ENCODE measurements at places on chromosomes 13 and 19.

DNA sequence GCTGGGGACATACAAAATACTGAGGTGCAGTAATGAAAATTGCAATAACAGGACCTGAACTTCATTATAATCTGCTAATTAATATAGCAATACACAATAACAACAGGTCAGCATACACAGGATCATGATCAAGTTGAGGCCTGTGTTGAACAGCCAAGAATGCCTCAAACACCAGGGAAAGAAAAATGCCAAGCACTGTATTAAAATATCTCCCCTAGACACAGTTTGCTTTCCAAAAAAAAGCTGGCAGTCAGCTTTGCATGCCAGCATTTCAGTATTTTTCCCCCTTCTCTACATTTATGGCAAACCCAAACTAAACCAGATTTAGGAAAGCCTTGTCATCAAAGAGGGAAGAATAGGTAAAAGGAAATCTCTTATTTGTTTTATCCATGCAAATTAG, 226.9 kb downstream of the LHFPL6 start:
- no peak for DNase-seq

DNA sequence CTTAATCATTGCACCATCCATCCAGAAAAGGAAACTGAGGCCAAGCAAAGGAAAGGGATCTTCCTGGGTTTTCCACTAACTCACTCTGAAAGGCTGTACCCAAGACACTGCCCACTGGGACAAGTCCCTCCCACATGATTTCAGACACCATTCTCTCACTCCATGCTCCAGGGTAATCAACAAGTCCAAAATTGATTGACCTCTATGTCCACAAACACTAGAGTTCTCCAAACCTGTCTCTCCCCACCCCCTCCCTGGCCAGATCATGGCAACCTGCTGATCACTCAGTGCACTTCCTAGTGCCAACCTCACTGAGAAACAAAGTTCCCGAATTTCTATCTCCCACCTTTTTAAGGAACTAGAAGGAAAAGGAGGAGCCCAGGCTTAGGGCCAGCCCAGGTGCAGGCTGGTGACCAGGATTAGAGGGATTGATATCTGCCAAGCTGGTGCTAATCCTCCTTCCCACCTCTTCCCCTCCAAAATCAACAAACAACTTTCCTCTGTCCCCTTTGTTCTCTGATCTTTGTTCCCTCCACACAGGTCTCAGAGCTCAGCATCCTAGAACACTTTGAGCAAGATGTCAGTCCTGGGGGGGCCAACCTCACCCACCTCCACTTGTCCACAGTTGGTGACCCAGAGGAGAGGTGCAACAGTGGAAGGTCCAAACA, 2.4 kb upstream of the CYP2A13 start:
- DNase-seq: no peak

DNA sequence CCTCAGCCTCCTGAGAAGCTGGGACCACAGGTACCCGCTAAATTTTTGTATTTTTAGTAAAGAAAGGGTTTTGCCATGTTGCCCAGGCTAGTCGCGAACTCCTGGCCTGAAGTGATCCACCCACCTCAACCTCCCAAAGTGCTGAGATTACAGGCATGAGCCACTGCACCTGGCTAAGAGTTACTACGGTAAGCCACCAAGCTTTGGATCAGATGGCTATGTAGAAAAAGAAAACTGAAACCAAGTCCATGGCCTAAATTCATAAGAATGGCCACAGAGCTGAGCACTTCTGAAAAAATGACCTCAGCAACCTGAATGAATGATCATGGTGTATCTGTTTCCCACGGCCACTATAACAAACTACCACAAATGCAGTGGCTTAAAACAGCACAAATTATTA, 9.4 kb downstream of the OPA3 start:
- no peak for DNase-seq

- DNase-seq: no peak
Observed at GRCh38 chr19:35476149-35476548, 14.1 kb downstream of the KRTDAP start.

DNA sequence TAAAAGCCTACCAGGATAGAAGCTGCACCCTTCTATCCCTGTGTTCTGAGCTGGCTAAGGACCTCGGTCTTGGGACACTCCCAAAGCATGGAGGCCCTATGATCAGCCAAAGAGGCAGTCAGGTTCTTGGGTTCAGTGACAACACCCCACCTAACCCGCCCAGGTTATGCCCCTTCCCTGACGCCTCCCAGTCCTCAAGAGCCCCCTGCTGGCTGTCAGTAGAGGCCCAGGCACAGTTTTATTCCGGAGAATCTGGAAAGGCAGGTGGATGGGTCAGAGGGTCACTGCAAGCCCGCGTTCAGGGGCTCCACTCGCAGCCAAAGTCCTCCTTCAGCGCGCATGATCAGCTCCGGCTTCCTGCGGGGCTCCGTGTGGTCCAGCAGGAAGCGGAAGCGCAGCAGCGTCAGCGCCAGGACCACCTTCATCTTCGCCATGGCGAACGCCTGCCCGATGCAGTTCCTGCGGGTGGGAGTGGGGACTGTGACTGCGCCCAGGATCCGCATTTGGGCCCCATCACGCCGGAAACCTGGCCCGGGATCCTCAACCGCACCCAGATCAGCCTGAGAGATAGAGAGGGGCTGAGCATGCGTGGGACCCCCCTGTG, 22.3 kb downstream of the OR10H3 start:
- DNase-seq: no peak

- no peak for DNase-seq
Observed at GRCh38 chr19:2064395-2064787, 13.3 kb upstream of the MKNK2 start.

GRCh38 chr19:17982430-17982829, 15.5 kb downstream of the KCNN1 start:
- DNase-seq: no peak

GRCh38 chr13:79406597-79406908, 498 bp upstream of the RBM26 start:
- no peak for DNase-seq

DNA sequence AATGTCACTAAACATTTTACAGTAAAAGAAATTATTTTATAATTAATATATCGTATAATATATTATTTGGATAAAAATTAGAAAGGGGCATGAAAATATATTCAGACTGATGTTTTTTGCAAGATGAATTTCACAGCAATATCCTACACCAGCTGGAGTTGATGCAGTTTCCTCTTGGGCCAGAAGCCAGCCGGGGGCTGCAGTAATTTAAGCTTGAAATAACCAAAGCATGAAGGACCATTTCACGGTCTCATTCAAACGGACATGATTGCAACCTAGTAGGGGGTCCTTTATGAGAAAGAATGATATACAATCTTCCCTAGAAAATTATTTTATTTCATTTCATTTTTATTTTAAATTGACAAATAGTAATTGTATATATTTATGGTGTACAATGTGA, 797.2 kb upstream of the PCDH9 start:
- DNase-seq: peak; percentile 56

- DNase-seq: peak; percentile 73
Observed at GRCh38 chr19:33193865-33194362, at the start of gene LRP3. TSS of gene LRP3 (plus strand) at chr19:33194330. CDS start at chr19:33194786, 456 bp downstream.

DNA sequence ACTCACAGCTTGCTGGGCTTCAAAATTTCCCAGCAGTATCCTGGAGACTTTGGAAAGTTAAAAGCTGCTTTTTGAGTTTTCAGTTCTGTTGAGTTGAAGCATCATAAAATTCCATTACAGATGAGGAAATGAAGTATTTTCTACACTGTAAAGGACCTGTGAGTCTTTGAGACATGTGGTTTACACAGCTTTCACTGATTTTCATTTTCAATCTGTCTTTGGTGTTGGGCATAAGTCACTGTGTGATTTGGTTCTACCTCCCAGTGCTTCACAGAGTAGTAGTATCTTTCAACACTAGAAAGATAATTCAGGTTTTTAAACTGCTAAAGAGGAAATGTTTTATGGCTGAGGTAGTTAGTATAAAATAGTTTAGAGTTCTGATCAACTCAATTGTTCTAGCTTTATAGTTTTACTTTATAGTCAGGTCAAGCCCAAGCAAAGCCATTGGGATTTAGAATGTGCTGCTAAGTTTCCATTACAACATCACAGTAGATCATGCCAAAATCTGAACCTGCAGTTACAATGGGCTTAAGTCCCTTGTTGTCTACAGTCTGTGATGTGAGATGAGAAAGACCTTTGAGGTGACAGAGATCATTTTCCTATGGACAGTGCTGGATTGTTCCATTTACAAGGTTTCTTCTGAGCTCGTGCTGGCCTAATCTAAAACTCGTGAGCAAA, 161.6 kb downstream of the FLT1 start:
- DNase-seq: no peak

DNA sequence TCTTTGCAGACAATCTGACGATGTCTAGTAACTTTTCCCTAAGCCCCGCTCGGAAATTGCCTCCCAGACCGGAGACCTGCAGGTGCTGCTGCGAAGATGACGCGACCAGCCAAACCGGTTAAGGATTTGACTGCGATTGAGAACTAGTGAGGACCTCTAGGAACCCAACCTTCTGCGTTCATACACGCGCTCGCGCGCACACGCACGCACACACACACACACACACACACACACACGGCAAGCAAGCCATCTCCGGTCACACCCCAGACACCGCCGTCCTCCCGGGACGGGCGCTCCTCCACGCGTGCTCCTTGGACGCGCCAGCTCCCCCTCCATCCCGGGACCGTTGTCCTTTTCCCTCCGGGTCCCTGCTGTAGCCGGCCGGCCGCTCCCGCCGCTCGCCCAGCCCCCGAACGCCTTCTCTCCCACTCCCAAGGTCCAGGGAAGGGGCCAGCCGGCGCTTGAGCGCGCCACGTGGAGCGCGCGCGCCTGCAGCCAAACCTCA, 1.2 kb downstream of the TBC1D4 start:
- DNase-seq: peak; percentile 94

GRCh38 chr19:44572581-44572900, 40.8 kb upstream of the IGSF23 start:
- no peak for DNase-seq

GRCh38 chr13:42393573-42394360, 121.8 kb downstream of the AKAP11 start:
- DNase-seq: no peak

- DNase-seq: no peak
Observed at GRCh38 chr19:17490411-17490810, 20.1 kb downstream of the SLC27A1 start.

- no peak for DNase-seq
Observed at GRCh38 chr19:29577649-29577963, 28.5 kb upstream of the POP4 start.

DNA sequence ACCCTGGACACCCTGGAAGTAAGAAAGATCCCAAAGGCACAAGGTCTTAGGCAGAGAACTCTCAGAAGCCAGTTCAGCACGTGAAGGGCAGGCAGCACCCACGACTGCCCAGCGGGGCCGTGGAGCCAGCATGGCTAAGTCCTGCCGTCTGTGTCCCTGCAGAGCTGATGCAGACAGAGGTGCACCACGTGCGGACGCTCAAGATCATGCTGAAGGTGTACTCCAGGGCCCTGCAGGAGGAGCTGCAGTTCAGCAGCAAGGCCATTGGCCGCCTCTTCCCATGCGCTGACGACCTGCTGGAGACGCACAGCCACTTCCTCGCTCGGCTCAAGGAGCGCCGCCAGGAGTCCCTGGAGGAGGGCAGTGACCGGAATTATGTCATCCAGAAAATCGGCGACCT, 44.8 kb downstream of the PEX11G start:
- DNase-seq: no peak

GRCh38 chr13:113001241-113002140, 32.5 kb downstream of the MCF2L start:
- peak; percentile 98 for DNase-seq

GRCh38 chr13:78372581-78372980, 230.8 kb downstream of the POU4F1 start:
- no peak for DNase-seq

- peak; percentile 83 for DNase-seq
Observed at GRCh38 chr13:93227280-93227877, 772 bp downstream of the GPC6 start.

DNA sequence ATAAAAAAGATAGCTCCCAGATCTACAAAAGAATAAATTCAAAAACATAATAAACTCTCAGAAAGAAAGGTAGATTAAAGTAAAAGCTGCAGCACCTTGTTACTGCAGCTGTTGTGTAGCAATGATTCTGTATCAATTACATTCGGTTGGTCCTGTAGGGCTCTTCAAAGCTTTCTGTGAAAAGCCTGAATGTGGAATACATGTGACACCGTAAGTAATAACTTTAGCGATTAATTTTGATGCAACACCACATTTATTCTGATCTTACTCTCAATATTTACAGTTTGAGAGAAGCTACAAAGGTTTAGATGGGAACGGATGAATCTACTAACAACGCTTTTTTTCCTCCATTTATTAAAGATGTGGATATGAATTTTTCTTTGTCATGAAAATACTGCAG, 279.2 kb downstream of the DACH1 start:
- no peak for DNase-seq

DNA sequence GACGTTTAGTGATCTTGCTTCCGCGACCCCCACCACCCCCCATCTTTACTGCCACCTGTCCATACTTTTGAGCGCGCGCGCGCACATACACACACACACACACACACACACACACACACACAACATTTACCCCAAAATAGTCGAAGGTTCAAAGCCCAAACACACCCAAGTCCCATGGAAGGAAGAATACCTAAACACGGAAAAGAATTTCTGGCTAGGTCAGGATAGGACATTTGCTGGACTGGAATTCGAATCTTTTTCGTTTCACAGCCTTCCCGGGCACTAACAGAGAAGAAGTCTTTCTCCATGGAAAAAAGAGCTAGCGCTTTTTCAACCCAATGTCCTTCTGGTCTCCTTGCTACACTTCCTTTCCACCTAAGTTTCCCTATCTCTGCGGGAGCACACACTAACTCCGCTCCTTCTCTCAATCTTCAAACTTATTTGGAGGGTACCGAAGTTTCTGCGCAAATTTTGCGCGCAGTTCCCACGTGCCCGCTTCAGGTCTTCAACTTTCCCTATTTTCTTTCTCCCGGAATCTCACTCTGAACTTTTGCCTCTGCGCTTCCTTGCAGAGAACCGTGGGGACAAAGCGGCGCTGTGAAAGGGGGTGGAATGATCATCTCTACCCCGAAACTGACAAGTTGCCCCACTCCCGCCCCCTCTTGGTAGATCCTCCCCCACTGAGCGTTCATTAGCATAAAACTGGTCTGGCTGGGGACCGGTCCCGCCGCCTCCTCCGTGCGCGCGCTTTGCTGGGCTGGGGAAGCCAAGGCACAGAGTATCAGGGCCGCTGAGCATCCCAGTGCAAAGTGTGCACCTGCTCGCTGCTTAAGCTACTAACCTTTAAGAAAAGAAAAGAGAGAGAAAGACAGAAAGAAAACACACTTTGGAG, 2.7 kb downstream of the DACH1 start:
- peak; percentile 93 for DNase-seq

GRCh38 chr13:61045251-61045650, 370.4 kb downstream of the PCDH20 start:
- no peak for DNase-seq

Measured in NCI-H1417 (cell line).